K562 (cell line): ENCODE measurements at places on chromosomes 11 and 22. TPM values are rescaled to one million over a fixed set of nuclear protein-coding genes. Genes with fewer than 3 reads are reported as not detected.

INS gene
- not detected in 2 replicates for total RNA-seq

DNA sequence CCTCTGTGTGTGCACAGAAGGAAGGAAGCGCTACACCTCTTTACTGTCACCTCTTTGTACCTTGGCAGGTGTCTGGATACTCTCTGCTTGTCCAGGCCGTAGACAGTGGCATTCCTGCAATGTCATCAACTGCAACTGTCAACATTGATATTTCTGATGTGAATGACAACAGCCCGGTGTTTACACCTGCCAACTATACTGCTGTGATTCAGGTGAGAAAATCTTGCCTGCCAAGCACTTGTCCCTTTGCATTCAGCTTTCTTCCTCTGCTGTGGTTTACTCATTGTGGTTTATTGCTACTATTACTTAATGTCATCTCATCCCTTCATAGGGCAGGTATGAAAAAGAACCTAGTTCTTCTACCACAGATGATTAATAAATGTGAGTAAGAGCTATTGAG lies 131.9 kb upstream of the MTNR1B start:
- DNase-seq = no peak

DNA sequence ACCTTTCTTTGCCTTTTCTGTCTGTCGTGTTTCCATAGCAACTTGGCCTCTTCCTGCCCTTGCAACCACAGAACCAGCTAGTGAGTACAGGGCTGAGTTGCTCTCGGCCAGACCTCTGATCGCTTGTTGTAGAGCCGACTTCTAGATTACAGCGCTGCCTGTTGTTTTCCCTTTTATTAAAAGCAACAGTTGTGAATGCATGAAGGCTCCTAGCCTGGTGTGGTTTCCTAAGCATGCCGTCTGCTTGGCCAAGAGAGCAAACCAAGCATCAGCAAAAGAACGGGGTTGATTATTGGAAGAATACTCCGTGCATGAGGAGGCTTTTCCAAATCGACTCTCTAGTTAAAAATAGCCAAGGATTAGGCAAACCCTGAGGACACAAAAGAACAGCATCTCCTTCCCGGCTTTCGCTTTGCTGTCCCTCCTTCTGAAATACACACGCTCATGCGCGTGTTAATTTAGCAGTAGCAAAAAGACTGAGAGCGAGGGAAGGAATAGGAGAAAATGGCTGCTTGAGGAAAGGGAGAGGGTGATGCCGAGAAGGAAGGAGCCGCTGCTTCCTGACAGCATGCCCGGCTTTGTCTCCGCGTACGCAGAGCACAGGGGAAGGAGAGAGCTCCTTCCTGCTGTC lies 71.5 kb upstream of the TTC12 start:
- no peak for DNase-seq

C22orf42 gene
- not detected in 2 replicates for total RNA-seq

DNA sequence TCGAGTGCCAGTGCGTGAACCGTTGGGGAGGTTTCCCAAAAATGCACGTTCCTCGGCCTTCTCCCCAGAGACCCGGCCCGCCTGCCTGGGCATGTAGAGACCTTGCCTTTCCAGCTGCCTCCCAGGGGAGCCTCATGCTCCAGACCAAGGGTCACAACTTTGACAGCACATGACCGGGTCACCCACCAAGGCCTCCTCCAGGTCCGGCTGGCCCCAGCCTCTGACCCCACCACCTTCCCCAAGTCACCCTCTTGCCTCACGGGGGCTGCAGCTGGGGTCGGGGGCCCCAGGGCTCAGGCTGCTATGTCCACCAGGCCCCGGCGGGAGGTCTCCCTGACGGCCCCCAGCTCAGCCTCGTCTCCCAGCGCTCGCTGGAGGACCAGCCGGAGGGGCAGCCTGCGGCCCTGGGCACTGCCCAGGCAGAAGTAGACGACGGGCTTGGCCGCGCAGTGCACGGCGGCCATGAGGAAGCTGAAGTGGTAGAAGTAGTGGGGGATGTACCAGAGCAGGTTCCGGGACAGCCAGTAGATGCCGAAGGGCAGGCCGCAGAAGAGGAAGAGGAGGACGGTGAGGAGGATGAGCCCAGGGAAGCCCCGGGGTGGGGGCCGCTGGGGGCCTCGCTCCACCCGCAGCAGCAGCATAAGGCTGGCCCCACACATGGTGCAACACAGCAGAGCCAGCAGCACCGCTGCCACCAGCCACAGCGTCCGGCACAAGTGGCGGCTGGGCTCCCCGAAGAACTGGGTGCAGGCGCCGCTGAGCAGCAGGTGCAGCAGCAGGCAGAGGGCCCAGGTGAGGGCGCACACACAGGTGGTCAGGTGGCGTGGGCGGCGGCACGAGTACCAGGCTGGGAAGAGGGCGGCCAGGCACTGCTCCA lies 4.4 kb downstream of the MRGPRE start:
- no peak for DNase-seq

- DNase-seq = no peak
Measured at GRCh38 chr11:13897646-13898276, 64.8 kb upstream of the SPON1 start.

DNA sequence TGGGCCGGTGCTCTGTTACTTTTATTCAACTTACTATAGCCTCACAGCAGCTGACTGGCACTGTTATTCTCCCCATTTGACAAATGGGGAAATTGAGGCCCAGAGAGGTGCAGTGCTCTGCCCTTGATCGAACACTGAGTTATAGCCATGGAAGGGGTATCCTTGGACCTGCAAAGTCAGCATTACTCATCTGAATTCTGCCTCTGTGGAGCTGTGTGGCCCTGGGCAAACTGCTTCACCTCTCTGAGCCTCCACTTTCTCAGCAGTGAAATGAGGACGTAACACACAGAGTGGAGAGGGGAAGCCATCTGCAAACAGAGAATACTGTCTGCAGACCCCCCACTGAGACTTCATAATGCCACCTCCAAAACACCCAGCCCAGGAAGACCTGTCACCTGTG lies 25.3 kb downstream of the TPST2 start:
- no peak for DNase-seq

- no peak for DNase-seq
Measured at GRCh38 chr22:33529424-33530113, 390.7 kb downstream of the LARGE1 start.

DNA sequence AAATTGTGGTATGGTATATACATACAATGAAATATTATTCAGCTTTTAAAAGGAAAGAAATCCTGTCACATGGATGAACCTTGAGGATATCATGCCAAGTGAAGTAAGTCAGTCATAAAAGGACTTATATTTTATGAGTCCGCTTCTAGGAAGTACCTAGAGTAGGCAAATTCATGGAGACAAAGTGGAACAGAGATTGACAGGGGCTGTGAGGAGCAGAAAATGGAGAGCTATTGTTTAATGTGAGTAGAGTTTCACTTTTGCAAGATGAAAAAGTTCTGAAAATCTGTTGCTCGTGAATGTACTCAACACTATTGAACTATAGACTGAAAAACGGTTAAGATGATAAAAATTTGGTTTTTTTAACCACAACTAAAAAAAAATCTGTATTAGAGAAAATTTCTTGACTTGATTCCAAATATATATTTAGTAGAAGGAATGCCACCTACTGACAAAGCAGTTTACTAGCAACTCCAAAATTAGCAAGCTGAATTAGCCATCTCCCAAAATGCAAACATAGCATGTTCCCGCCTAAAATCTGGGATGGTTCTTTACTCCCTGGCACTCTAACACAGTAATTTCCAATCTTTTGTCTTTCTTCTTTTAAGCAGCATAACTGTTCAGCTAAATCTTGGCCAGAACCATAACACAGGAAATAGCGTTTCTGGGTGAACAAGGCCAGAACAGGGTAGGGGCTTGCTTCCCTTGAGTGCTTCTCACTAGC lies 1.5 kb downstream of the UFD1 start:
- no peak for DNase-seq

GRCh38 chr11:61406067-61406466 lies 13.7 kb downstream of the TMEM216 start:
- no peak for DNase-seq

DNA sequence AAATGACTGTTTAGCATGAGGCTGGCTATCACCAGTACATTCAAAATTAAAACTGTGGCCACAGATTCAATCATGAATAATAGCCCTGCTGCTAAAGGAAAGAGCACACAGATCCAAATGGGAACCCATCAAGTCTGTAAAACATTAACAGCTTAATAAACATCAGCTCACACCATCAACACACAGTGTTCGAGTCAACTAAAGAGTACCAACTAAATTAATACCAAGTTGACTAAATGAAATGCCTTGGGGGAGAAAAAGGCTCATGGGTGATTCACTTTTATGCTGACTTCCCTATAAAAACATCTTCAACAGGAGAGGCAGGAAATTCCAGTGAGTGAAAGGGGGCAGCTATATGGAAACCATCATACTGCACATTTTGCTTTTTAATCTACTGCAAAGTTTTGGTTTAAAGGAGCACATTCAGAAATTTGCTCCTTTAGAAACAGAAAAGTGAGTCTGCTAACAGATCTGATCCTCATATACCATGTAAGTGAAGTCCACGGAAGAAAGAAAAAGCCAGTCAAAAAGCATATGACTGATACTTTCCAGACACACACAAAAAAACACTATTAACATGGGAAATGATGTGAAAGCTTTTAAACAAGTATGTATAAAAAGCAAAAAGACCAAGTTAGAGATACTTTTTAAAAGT lies 16.3 kb downstream of the LGR4 start:
- DNase-seq = no peak

BRSK2 gene
- total RNA-seq = 0.22 TPM in 2 replicates

DNA sequence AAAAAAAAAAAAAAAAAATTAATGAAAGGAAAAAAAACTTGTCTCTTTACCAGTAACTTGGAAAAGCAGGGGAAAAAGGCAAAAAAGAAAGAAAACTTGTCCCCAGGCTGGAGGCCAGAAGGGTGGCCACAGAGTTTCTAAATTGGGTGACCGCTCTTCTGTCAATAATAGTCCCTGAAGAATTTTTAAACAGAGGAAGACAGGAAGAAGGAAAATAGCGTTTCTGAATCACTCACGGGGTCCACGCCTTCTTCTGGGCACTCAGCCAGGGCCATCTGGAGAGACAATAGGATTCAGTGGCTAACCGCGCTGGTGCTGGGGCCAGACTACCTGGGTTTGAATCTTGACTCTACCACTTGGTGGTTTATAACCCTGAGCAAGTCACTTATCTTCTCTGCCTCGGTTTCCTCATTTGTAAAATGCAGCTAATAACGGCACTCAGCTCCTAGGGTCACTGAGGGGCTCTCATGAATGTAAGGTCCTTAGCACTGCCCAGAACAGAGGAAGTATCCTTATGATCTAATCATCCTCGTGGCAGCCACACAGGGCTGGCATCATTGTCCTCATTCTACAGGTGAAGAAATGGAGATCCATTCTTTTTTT lies 7.0 kb downstream of the C11orf86 start:
- peak; percentile 72 for DNase-seq

- no peak for DNase-seq
Measured at GRCh38 chr22:49627217-49628181, 200.2 kb downstream of the BRD1 start.

- DNase-seq = peak; percentile 66
Measured at GRCh38 chr11:102451681-102452460, 694 bp downstream of the TMEM123 start.

DNA sequence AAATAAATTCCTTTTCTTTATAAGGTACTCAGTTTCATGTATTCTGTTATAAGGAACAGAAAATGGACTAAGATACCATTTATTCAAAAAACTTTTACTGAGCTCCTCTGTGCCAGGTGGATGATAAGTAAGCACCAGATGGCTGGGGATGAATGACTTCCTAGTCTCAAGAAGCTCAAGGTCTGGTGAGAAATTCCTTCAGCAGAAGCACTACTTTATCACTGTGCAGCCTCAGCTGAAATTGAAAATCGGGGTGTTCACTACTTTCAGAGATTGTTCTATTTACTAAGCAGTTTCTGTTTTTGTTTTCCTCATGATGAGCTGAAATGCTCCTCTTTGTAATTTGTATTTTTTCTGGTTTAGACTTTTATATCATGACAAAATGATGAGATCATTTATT lies 7.8 kb downstream of the LDHAL6A start:
- DNase-seq = no peak

DNA sequence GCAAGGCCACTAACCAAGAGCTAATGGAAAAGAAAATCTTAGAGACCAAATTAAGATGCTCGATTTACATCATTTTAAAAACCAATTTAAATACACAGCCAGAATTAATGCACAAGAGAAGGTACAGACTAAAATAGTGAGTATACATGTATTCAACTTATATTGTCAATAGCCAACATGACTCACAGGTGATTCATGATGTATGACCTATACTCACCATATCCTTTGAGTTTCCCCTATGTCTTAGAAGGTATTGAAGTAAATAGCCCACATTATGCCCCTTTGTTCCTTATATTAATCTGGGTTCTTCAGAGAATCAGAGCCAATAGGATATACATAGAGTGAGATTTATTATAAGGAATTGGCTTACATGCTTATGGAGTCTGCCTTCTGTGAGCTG lies 97.5 kb upstream of the ANO3 start:
- no peak for DNase-seq

GRCh38 chr11:22634897-22635629 lies 9.4 kb upstream of the FANCF start:
- DNase-seq = peak; percentile 9

- DNase-seq = no peak
Measured at GRCh38 chr11:119148720-119149017, 183 bp upstream of the ABCG4 start.

GRCh38 chr22:18056807-18057474 lies 20.8 kb upstream of the PEX26 start:
- no peak for DNase-seq

DNA sequence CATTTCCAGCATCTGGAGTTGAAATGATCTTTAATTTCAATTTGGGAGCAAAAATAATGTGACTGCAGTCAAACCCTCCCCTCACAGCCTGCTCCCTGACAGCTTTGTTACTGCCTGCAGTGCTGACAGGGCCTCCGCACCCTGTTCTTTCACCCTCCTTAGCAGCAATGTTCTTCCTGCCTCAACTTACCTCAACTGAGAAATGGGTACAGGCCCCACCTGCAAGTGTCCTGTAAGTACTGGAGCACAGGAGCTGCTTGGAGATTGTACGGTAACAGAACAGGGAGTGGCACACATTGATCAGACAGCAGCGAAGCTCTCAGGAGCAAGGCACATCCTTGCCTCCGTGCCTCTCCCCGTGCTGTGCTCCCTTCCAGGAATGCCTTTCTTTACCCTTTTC lies 131.3 kb downstream of the CHST1 start:
- no peak for DNase-seq

GRCh38 chr11:72278905-72279304 lies 34.9 kb upstream of the PHOX2A start:
- DNase-seq = no peak

DNA sequence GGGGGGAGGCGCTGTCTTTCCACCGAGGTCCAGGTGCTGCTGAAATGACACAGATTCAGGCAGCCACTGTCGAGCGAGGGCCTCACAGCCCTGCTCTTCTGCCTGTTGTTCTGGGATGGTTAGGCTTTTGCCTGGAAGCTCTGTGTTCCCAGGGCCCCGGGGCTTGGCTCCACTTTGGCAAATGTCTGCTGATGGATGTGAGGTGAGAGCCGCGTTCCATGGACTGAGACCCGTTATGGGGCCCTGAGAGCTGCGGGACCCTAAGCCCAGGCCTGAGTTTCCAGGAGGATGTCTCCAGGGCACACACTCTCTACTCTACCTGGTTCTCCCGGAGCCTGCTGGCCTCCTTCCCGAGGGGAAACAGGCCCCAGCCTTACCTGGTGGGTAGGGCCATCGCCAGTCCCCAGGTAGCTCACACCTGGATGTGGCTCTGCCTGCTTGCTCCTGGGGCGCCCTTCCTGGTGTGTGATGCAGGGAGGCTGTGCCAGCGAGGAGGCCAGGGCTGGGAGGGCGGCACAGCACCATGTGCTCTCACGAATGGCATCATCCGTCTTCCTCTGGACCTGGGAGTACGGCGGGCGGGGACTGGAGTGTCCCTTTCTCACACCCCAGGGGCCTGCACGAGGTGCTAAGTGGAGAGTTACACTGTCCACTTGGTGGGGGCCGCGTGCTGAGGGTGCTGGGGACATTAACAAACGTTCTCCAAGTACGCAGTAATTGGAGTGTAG lies 435.5 kb downstream of the TBC1D22A start:
- DNase-seq = no peak
